ENCODE measurements at places on chromosomes 12 and 14.

DNA sequence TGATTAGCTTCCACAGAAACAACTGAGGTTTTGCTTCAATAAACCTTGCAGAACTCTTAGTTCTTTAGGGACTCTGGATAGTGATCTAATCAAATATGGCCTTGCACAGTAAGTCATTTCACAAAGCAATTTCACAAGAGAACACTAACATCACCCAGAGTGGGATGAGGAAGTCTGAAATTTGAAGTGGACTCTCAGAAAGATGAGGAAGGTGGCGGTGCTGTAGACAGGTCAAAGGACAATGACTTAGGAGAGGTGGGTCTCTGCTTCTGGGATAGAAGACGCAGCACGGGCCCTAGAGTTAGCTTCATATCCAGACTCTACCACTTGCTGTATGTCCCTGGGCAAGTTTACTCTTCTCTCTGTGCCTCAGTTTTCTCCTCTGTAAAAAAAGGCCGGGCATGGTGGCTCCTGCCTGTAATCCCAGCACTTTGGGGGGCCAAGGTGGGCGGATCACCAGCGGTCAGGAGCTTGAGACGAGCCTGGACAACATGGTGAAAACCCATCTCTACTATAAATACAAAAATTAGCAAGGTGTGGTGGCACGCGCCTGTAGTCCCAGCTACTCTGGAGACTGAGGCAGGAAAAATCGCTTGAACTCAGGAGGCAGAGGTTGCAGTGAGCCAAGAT, 18.9 kb downstream of the FOS start:
- no peak for DNase-seq

GRCh38 chr12:53205747-53206419, 1.2 kb downstream of the ITGB7 start:
- DNase-seq = peak; percentile 28

DNA sequence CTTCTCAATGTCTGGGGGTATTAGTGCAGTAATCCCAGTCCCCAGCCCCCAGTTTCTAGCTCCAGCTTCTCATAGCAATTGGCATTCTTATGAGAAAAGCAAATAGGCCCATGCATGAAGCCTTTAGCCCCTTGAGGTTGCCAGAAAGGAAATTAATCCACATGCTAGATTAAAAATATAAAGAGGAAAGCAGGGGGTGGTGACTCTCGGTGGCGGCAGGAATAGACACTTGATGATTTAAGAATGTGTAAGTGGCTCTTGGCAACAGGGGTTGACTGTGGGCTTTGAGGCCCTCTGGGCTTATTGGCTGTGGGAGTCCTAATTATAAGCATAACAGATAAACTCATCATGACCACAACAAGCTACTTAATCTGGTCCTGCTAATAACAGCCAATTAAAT, 1367.3 kb upstream of the FLRT2 start:
- DNase-seq = no peak

- DNase-seq = no peak
These were observed 68.5 kb downstream of the BHLHE41 start for GRCh38 chr12:26056335-26056734.

- no peak for DNase-seq
These were observed 20.0 kb downstream of the SLC15A4 start for GRCh38 chr12:128803788-128804187.

DNA sequence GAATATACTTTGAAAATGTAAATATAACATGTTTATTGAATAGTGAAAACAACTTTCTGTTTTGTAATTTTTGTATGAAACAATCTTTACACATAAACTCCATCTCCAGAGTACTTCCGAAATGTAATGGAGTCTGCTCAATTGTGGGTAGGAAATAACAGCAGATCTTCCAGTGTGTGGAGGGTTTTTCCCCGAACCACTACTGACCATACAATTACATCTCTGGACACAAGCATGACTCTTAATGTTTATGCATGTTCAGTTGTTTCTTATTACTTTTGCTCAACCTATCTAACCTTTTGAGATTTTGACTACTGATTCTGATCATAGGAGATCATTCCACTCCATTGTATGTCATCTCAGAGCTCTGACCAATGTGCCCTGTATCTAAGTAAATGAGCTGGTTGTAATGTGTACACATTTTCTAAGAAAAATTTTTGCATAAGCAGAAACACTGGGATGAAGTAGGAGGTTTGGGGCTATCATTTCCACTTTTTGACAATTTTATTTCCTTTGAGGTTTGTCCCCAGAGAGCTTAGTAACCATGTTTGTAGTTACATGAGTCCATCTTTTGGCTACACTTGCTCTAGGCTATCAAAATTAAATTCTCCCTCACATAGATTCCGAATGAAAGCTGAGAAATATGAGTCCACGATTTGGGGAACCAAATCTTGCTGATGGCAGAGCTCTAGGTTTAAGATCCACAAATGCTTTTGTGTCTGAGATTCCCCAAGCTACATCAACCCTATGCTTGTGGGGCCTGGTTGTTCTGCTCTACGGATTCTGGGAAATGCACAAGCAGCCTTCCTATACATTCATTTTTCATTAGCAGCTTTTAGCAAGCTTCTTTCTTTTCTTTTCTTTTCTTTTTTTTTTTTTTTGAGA, 21.4 kb upstream of the CLEC4D start:
- DNase-seq = no peak

DNA sequence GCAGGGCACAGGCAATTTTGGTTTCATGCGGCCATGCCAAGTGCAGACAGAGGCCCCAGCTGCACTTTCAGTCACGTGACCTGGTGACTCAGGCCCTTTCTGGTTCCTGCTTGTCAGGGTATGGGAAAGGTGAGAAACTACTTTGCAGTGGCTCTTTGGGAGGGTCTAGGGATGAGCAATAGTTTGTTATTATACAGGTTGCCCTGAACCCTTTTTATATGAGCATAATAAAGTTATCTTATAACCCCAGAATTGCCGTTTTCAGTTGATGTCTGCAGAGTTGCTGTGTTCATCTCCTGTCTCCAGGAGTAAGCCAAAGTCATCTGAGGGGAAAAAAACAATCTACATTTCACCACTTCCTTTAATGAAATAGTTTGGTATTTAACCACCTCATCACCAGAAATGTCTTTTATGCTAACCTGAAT, 30.9 kb upstream of the EMP1 start:
- DNase-seq = peak; percentile 33

DNA sequence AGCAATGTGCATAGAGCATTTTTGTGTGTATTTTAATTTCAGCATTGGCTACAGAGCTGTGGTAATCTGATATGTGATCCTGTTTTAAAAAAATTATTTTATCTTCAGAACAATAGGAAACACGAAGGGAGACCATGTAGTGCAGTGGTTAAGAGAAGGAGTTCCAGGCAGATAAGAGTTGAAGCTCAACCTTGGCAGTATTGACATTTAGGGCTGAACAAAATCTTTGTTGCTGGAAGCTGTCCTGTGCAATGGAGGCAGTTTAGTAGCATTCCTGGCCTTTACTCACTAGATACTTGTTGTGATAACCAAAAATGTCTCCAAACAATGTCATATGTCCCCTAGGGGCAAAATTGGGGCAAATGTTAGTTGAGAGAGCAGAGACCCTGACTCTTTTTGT, 59.2 kb downstream of the CHST11 start:
- DNase-seq = no peak

DNA sequence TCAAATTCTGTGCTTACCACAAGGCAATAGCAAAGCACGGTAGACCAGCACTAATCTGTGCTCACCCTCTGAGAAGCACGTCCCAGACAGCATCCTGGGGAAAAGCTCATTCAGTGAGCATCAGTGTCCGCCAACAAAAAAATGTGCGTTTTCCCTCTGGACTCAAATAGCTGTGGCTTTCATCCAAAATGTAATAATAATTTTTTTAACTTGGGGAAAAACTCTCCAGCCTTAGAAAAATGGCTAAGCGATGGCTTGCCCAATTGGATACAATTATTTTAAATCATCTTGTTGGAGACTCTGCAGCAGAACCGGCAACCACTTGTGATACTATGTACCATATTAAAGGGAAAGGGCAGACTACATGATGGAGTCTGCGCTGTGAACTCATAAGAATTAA, 1.1 kb upstream of the KRT77 start:
- DNase-seq = no peak

DNA sequence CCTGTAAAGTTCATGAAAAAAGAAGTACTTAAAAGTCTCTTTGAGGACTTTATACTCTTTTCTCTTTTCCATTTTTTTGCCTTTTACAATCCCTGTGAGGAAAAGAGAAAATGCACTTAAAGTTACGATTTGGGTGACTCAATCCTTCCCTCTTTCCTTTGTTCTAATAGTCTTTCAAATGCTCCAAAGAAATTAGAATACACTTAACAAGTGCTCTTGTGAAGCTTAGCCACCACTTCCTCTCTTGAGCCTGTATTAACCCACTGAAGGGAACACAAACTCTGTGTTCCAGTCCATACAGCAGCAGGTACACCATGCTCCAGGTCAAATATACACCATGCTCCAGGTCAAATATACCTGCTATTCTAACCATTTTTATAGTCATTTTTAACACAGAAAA, 581.1 kb upstream of the MGAT4C start:
- no peak for DNase-seq

GRCh38 chr14:70107309-70107708, 81.4 kb downstream of the SLC8A3 start:
- no peak for DNase-seq

- no peak for DNase-seq
These were observed 9.7 kb upstream of the CMKLR1 start for GRCh38 chr12:108348842-108349241.

- DNase-seq = no peak
These were observed 91.0 kb upstream of the MED13L start for GRCh38 chr12:116368196-116369194.

DNA sequence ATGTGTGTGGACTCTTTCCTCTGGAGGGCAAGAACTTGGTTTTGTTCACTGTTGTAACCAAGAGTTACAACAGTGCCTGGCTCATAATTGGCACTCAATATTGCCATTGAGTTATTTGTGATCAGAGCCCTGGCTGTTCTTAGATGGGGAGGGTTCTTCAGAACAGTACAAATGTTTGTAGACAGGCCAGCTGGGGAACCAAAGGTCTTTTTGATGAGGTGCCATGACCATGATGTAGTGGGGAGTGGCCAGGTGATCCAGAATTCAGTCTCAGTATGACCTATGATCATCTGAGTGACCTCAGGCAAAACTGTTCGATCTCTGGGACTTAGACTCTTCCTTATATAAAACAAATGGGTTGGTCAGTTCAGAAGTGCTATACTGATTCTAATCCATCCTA, 3.3 kb upstream of the PRKAB1 start:
- DNase-seq = no peak

GRCh38 chr14:51129130-51129529, 34.2 kb upstream of the TRIM9 start:
- DNase-seq = no peak

DNA sequence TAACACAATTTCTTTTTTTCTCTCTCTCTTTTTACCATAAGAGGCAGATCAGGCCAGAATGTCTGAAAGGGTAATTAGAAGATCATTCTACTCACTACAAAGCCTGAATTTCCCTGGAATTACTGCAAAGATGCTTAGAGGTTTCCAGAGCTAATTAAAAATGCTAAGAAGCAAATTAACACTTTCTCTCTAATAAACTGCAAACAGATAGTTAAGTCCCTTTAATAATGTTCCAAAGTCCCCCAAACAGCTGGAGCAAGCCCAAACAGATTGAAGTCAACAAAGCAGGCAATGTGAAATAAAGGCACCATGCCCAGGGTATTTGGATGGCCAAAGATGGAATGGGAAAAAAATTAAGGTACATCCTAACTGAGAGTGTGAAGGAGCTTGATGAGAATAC, 208.8 kb upstream of the LRFN5 start:
- no peak for DNase-seq

GRCh38 chr12:53999559-54000115, 324 bp upstream of the HOXC9 start:
- DNase-seq = no peak

- no peak for DNase-seq
These were observed 57.2 kb upstream of the FICD start for GRCh38 chr12:108457734-108458361.

DNA sequence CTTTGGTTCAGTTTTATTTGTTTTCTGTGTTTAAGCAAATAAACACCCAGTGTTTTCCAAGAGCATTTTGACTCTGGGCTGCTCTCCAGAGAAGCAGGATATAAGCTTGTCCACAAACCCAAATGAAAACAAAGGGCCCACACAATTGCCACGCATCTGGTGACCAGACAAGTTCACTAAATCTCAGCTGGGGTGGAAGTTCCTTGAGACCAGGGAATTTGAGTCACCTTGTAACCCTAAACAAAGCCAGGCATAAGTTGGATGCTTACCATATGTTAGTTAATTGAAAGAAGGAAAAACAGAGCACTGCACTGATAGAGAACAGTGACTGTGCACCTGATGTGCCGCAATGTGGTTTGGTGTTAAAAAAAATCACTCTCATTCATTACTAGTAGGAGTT, 1.6 kb upstream of the TXNRD1 start:
- DNase-seq = no peak

DNA sequence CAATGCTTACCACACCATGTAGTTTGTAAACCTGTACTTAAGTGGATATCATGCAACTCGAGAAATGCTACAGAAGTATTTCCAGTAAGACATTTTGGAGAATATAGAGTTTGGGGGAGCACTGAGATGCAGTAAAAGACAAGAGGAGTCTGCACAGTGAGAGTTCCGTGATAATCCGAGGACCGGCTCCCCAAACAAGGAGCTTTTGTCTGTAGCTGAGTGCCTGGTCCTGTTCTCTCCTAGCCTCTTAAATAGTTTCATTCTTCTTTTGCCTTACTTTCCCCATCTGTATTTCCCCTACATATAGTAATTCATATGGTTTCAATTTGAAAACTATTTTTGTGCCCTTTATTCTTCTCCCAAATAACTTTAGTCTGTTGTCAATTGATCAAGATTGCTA, 364.1 kb downstream of the EGLN3 start:
- no peak for DNase-seq

- DNase-seq = no peak
These were observed 23.8 kb upstream of the MBIP start for GRCh38 chr14:36344211-36344610.

DNA sequence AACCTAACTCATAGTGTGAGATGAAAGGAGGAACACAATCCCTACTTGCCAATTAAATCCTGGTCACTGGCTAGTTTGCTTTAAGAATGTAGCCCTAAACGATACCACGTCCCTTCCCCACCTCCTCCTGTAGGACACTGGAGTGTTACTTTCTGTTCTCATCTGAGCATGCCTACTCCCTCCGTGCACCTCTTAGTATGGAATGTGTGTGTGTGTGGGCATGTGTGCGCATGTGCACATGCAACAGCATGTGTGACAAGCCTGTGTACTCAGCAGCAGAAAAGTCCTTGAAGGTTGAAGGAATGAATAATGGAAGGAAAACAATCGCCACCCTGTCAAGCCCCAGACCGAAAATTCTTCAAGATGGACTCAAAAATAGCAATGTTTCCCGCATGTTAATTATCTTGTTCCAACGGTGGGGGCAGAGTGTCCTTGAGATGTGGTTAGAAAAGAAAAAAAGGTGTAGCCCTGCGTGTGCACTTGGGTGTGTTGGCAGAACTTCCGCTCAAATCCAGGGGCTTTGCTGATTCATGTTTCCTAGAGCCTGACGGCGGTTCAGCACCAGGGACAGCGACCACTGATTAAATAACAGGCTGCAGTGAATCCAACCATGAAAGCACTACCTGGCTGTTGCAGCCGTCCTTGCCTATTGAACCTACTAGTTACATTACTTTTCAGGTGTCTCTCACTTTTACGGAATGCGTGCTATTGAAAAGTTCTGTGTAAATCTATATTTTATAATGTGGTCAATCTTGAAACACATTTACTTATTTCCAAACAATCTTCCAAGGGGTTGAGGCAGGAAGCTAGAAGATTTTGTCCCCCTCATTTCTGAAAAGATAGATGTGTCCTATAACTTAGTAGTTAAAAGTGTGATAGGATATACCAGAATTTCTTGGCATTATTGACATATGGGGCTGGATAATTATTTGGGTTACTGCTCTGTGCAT, 79.8 kb downstream of the SRRM4 start:
- DNase-seq = no peak

Measured in effector memory CD4-positive, alpha-beta T cell (primary cell).